ENCODE measurements at places on chromosomes 13 and 19.

DNA sequence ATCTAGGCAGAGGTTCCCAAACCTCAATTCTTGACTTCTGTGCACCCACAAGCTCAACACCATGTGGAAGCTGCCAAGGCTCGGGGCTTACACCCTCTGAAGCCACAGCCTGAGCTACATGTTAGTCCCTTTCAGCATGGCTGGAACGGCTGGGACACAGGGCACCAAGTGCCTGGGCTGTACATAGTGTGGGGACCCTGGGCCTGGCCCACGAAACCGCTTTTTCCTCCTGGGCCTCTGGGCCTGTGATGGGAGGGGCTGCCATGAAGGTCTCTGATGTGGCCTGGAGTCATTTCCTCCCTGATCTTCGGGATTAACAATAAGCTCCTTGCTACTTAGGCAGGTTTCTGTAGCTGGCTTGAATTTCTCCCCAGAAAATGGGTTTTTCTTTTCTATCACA lies 108.1 kb downstream of the HS6ST3 start:
- DNase-seq, result no peak

DNA sequence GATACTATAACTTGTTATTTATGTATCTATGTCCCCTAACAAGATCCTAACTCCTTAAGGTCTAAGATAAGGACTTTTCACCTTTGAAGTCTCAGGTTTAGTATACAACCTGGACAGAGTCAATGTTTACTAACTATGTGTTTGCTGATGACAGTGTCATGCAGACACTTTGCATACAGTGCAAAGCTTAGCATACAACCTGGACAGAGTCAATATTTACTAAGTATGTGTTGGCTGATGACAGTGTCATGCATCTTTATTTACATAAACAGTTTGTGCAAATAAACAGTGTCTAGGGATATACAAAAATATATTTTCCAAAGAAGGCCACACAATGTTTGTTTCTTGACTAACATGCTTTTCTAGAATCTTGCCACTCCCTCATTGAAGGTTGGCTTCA lies 34.7 kb downstream of the DCT start:
- no peak for DNase-seq

GRCh38 chr13:51097353-51098043 lies 13.6 kb downstream of the C13orf42 start:
- DNase-seq, result peak; percentile 37

DNA sequence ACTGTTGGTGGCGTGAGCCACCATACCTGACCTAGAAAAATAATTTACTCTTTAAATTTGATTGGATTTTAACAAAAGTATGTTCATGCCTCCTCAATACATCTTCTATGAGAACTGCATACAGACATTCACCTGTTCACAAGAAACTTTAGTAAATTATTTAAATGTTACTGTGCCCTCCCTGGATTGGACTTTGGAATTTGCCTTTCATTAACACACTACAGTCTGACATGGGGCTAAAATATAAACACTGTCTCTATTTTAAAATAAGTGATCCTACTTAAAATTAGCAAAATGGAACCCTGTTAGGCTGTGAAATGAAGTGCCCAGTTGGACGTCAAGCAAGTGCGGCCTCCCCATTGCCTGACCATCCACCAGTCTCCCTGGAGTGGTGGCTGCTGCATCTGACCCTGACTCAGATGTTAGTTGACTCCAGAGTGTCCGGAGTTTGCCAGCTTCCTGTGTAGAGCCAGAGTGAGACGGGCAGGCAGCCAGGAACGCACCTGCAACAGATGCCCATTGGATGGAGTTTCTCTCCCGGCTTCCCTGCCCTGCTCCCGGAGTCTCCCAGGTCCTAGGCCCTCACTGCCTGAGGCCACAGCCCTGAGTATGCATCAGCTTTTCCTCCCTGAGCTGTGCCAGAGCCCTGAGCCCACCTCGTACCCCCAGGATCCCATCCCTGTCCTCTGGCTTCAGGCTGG lies 45.9 kb upstream of the ATP11A start:
- no peak for DNase-seq

DNA sequence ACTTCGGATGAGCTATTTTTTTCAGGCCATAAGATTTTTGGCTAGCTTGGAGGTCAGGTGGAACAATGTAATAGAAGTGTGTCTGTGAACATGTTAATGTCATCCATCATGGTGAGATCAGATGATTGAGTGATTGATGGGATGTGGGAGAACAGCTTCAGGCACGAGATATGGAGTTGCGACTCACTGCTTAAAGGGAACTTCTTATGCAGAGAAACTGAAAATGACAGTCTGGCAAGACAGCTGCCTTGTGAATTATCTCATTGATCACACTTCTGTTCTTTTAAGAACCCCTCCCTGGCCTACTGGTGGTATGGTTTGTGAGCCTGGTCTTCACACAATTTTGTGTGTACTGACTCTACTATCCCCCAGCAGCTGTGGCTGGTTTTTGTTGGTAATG lies 96.0 kb downstream of the OLFM4 start:
- no peak for DNase-seq

GRCh38 chr13:23087880-23088279 lies 92.9 kb upstream of the SGCG start:
- peak; percentile 79 for DNase-seq

- no peak for DNase-seq
Observed at GRCh38 chr19:5635427-5635826, 12.5 kb downstream of the SAFB start.

GRCh38 chr13:110634558-110634957 lies 19.2 kb downstream of the NAXD start:
- DNase-seq, result peak; percentile 46

DNA sequence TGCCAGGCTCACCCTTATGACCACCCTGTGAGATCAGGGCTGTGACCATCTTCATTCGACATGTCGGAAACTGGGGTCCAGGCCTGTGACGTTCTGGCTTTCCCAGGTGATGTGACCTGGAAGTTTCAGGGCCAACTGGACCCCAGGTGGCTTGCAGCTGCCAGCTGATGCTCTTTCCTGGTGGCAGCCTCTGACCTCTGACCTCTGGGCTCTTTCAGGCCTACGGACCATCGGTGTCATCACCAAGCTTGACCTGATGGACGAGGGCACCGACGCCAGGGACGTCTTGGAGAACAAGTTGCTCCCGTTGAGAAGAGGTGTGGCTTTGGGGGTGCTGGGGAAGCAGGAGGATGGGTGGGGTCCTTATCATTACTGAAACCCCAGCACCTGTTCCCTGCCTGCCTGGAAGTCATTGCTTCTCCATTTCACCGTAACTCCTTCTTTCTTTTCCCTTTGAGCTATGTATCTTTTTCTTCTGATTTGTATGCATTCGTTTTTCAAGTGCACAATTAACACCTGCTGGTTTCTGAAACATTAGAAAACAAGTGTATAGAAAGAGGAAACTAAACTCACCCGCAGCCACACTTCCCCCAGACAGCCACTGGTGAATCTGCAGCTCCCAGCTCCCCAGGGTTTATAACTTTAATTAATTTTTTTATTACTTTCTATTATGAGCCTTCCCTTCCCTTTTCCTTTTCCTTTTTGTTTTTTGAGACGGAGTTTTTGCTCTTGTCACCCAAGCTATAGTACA lies 58.9 kb downstream of the TMED1 start:
- DNase-seq, result no peak

GRCh38 chr19:4539693-4540581 lies at the start of gene LRG1:
LRG1 (minus strand) TSS chr19:4540036; CDS start chr19:4540013, 23 bp downstream.
- peak; percentile 82 for DNase-seq

GRCh38 chr13:76992548-76993001 lies 694 bp downstream of the CLN5 start:
- peak; percentile 25 for DNase-seq

GRCh38 chr13:53285896-53286430 lies 257.4 kb downstream of the OLFM4 start:
- no peak for DNase-seq

GRCh38 chr13:100798739-100799361 lies 124.3 kb upstream of the TMTC4 start:
- DNase-seq, result no peak

DNA sequence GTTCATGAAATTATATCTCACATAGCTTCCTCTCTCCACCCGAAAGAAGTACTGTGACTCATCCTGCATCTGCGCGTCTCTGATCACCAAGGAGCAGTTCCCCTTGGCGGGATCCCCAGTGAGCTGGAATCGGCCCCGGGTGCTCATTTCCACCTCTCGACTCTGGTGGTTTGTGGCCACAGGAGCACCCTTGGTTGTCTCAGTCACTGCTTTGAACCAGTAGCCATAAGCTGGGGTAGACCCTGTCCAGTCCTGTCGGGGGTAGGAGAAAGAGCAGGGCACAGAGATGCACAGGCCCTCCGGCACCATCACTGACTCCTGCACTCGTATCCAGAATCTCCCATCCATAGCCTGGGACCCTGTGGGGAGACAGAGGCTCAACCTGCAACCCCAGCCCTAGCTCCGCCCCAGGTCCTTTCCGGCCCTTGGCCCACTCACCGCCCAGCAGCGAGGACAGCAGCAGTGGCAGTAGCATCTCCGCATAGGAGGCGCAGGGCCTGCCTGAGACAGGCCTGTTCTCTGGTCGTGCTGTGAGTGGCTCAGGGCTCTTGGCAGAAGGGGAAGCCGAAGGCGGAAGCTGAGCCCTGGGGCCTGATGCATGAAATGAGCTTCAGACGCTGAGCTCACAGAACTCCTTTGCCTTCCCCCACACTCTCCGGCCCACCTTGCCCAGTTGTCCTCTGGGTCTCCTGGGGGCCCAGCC lies at the start of gene SIGLEC10:
TSS of gene SIGLEC10 (minus strand) at position 536 of the 703 bp plus-strand sequence. CDS start at position 475, 61 bp downstream.
- DNase-seq, result peak; percentile 58

DNA sequence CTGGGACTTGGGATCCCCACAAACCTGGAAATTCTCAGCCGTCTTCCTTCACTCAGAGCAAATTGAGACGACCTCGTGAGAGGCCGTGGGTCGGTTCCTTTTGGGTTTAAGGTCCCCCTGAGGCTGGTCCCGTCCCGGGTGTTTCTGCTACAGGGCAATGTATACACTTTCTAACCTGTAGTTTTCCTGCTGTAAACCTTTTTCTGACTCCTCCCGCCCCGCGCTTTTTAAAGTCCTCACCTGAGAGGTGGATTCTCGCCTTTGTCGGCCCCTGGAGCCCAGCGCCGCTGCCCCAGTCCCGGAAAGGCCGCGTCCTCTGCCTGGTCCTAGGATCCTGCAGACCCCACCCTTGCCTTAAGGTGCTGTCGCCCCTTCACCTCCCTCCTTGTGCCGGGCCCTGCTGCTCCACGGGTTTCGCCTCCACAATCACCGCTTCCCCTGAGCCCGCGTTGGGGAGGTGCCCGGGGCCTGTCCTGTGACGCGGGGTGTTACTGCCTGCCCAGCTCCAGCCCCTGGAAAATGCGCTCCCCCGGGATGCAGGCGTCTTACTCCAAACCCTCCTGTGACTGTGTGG lies 391 bp downstream of the ZNF761 start:
- DNase-seq, result peak; percentile 67

DNA sequence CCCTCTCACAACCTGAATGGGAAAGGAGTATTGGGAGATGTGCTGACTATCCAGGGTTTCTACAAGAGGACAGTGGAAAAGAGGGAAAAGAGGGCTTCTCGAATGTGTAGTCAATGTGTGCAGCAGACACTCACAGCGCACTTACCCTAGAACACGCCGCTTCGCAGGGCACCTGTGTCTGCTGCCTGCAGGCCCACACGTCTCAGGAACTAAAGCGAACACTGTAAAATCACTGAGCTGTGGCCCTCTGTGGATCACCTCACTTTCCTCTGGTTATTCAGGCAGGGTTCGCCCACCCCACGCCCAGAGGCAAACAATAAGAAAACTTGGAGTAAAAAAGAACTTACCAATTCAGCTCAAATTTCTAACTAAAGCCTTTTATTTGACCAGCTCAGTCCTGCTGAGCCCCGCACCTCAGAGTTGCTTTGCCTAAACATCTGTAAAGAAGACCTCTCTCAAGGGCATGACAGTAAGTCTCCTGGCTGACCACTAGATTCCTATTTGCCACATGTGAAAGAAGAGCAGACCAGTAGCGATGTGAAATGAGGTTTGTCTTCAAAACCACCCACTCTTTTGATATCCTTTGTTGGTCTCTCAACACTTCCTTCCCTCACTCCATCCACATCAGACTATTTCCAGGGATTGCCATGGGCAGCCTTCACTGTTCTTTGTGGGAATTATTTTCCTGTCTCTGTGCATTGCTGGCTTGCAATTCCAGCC lies 19.3 kb upstream of the DOCK9 start:
- no peak for DNase-seq

GRCh38 chr13:98176777-98177608 lies at the start of gene RNF113B:
RNF113B (minus strand) TSS chr13:98177269; CDS start chr13:98177236, 33 bp downstream.
- no peak for DNase-seq

DNA sequence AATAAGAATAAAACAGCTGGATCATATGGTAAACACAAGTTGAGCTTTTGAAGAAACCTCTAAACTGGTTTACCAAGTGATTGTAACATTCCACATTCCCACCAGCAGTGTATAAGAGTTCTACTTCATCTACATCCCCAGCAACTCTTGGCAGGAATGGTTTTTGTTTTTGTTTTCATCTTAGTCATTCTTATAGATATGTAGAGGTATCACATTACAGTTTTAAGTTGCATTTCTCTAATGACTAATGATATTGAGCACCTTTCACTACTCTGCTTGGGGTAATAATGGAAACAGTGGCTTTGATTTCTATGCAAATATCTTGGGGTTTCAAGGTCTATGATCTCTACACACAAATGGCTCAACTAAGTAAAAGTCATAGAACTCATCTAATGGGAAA lies 614.5 kb downstream of the TBC1D4 start:
- no peak for DNase-seq

DNA sequence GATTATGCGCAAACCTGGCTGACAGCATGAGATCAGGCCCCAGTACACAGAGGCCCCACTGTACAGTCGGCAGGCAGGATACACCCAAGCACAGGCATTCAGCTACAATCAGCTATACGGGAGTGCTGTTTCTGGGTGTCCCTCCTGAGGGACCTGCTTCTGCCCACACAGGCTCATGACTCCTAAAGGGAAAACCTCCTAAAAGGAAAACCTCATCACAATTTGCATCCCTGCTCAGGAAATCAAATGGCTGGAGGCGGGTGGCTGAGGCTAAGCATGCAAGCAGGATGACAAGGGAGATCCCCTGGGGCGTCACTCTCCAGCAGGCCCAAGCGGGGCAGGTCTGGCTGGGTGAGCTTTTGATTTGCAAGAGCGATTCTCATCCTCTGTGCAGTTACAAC lies 99.8 kb downstream of the CRYL1 start:
- peak; percentile 52 for DNase-seq

DNA sequence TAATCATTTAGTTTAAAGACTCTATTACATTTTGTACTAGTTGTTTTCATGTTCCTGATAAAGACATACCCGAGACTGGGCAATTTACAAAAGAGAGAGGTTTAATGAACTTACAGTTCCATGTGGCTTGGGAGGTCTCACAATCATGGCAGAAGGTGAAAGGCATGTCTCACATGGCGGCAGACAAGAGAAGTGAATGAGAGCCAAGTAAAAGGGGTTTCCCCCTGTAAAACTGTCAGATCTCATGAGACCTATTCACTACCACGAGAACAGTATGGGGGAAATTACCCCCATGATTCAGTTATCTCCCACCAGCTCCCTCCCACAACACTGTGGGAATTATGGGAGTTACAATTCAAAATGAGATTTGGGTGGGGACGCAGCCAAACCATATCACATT lies 129.2 kb downstream of the PAN3 start:
- no peak for DNase-seq

GRCh38 chr13:109933476-109933875 lies 147.1 kb upstream of the IRS2 start:
- DNase-seq, result peak; percentile 19

- peak; percentile 88 for DNase-seq
Observed at GRCh38 chr19:13865571-13866462, 11.1 kb upstream of the NANOS3 start.

All from H7 (cell line).